ENCODE measurements at places on chromosomes 7 and 10.

GRCh38 chr10:49240946-49241345 is 52.8 kb upstream of the TMEM273 start:
- DNase-seq = no peak

- no peak for DNase-seq
Measured at GRCh38 chr7:158034571-158034970, 553.1 kb downstream of the PTPRN2 start.

DNA sequence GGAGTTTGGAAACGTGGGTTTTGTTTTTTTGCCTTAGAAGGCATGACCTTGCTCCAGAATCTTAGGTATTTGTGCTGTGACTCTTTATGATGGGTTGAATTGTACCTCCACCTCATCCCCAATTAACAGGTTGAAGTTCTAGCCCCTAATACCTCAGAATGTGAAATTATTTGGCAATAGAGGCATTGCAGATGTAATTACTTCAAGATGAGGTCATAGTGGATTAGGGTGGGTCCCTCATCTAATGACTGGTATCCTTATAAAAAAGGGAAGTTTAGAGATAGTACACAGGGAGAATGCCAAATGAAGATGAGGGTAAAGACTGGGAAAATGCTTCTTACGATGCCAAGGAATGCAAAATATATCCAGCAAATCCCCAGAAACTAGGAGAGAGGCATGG is 3.0 kb upstream of the FAM200A start:
- no peak for DNase-seq

GRCh38 chr7:96663871-96664445 is 45.7 kb downstream of the SEM1 start:
- DNase-seq = no peak

- no peak for DNase-seq
Measured at GRCh38 chr7:78018641-78019446, 220.3 kb downstream of the PHTF2 start.

DNA sequence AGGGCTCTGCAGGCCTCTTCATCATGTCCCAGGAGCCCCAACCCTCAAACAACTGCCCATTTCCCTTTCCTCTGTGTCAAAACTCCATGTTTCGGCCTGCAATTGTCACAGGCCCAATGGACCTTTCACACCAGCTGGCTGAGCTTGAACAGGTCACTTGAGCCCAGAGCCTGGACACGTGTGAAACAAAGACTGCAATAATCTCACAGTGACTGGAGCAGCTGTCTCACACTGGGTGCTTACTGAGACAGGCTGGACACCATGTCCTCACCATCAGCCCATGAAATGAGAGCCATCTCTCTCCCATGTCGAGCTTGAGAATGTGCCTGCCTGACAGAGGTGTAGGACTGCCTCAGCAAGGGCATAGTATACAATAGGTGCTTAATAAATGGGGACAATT is 19.5 kb upstream of the EIF5AL1 start:
- DNase-seq = no peak

DNA sequence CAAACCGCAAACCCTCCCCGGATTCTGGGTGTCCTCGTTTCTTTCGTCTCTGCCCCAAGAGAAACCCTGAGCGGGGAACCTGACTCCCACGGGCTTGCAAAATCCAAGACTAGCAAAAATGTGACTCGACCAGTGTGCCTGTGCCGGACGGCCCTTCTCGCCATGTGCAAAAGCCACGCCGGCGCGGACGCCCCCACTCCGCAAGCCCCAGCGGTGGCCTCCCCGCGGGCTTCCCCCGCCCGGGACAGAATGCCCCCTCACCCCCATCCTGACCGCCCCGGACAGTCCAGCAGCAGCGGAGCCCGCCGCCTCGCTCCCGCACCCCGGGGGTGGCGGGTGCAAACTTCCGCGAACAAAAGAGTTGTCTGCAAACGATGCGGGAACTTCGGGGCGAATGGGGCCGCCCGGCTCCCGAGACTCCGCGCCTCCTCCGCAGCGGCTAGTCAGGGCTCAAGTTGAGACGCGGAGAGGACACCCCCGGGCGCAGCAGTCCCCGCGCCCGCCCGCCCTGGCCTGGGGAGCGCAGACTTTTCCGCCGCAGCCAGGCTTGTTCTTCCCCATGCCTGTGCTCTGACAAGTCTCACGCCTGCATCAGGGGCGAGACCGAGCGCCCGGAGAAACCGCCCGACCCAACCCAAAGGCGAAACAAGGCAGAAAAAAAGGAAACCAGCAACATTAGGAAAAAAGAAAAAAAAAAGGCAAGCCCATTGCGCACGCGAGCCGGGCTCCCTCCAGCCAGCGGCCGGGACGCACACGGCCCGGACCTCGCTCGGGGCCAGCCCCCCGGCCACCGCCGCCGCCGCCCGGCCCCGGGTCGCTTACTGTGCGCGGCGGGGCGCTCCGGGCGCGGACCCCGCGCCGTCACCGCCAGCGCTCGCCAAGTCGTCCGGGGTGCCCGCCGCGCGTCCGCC is 732 bp downstream of the FAM53B start:
- no peak for DNase-seq

DNA sequence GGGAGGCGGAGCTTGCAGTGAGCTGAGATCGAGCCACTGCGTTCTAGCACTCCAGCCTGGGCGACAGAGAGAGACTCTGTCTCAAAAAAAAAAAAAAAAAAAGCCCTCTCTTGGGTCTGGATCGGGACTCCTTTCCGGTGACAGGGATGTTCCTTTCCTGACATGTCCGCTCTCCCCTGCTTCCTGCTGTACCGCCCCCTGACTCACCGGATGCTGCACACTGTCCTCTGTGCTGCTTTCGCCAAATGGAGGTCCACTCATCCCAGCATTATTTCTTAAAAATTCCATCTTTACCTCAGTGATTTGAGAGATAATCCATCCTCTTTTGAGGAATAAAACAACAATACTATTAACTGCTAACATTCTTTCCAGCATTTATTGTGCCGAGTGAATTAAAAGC is 113.8 kb upstream of the EEPD1 start:
- DNase-seq = no peak

DNA sequence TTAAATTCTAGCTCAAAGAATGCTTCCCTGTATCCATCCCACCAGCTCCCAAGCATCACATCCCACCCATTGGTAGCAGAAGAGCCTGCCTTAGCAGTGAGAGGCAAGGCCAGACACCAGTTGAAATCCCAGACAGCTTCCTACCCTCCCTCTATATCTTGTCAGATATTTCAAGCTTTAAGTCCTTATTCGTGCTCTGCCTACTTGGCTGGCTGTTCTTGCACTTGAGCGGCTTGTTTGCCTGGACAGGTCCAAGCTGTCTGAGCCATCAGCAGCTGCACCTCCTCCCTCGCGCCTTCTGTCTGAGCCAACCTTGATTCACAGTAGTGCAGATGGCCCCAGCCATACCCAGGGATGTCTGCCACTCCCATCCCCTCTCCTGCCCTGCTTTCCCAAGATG is 16.4 kb downstream of the LRRC4 start:
- DNase-seq = no peak

DNA sequence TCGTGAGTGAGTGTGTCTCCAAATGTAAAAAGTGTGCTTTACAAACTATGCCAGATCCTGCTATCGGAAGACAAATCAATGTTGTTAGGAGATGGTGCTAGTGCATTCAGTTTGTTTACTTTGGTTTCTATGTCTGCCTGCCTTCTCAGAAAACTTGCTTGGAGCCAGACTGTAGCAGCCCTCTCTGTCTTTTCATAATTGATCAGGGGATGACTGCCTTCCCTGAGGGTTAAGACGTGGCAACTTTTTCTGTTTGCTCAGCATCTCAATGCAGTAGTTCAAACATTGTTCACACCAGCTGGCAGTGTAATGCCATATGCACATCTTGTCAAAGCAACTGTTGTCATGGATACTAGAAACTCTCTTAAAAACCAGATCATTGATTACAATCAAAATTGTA is 118.5 kb downstream of the FOXP2 start:
- DNase-seq = no peak

DNA sequence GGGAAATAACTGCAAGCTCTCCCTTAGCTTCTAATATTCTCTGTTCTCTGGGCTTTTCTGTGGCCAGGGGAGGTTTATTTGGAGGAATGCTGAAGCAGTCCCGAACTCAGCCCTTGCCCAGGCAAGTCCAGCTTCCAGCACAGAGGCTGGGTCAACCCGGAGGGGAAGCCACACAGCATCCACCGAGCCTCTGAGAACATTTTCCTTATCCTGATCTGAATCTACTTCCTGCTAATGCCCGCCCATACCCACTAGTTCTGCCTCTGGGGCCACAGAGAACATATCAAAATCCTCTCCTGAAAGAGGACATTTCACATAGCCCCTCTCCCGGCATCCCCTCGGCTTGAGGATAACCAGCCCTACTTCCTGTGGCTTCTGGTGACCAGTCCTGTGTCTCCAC is 31.1 kb downstream of the SH3PXD2A start:
- no peak for DNase-seq

GRCh38 chr10:75959209-75959608 is 527.8 kb downstream of the LRMDA start:
- no peak for DNase-seq
